ENCODE measurements at places on chromosomes 6 and 20.
A peak's percentile ranks its signal among the peaks of the same experiment; 100 is the strongest.

DNA sequence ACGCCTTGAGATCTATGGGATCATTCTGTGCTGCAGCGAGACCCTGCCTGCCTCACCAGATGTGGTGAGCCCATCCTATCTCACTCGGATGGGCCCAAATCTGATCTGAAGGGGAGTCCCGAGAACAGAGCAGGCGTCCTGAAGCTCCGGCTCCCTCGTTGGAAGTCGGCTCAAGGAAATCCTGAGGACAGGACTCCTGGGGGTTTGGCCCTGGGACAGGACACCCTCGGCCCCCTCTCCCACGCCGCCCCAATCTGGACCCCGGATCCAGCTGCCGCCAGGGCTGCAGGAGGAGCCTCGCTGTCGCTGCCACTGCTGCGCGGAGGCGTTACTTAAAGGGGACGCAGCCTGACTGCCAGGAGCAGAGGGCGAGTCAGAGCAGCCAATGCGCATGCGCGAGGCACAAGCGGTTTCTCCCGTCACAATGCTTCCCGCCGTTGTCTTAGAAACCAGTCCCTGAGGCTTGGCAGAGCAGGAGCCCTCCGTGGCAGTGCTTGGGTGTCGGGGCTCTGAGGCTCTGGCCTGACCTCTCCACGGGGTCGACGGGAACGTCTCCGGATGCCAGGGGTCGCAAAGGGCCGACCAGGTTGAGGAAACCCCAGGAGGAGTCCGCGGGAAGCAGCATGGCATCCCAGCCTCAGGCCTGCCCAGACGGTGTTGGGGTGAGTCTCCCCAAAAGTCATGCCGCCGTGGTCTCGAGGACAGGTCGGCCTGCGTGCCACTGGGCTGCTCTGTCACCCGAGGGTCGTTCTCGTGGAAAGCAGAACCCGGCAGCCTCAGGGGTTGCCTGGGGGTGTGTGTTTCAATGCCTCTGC lies 1567.8 kb upstream of the DEFB115 start:
- DNase-seq: peak; percentile 17

GRCh38 chr6:124524491-124525200 lies 437.6 kb upstream of the RNF217 start:
- no peak for DNase-seq

GRCh38 chr6:2756241-2756640 lies 5.5 kb upstream of the MYLK4 start:
- no peak for DNase-seq

DNA sequence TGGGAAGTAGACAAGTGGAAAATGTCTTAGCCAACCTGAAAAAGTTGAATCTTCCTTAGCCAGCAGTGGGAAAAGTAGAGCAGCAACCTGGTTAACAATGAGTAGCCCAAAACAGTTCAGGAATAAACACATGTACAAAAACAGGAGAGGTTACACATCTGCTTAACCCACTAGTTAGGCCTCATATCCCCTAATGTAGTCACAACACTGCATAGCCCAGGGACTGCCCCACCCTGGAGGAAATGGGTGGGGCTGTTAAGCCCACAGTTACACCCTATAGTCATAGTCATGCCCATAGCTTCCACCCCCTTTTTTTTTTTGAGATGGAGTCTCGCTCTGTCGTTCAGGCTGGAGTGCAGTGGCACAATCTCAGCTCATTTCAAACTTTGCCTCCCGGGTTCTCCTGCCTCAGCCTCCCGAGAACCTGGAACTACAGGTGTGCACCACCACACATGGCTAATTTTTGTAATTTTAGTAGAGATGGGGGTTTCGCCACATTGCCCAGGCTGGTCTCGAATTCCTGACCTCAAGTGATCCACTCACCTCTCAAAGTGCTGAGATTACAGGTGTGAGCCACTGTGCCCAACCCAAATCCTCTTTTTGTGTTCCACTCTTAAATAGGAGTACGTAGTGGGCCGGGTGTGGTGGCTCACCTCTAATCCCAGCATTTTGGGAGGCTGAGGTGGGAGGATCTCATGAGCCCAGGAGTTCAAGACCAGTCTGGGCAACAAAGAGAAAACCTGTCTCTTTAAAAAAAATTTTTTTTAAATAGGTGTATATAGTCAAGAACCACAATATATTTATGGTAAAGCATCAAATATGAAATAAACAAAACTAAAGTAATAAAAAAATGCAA lies 24.5 kb downstream of the ILRUN start:
- peak; percentile 51 for DNase-seq

GRCh38 chr6:36626636-36627035 lies 32.5 kb downstream of the SRSF3 start:
- no peak for DNase-seq

DNA sequence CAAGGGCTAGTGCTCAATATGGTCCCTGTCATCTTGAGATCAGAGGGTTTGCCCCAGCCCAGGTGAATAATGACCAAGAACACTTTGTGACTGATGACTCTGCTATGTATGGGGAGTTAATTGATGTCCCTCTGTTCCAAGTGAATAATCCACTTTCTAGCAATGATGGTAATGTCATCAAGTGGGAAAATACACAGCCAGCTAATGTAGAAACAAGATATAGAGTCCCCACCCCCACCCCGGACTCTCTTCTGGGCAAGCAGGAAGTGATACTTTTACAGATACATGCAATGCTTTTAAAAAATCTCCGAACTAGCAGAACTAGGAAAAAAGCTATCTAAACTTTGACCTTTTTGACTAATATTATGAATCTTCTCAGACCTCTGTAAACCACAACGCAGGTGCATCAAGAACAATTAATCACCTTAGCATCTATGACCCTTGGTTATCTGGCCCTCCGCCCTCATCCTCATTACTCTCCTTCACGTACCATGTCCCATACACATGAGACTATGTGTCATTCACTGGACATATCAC lies 30.5 kb downstream of the CNR1 start:
- no peak for DNase-seq

GRCh38 chr20:49276161-49276960 lies 1.5 kb downstream of the ZNFX1 start:
- DNase-seq: no peak

DNA sequence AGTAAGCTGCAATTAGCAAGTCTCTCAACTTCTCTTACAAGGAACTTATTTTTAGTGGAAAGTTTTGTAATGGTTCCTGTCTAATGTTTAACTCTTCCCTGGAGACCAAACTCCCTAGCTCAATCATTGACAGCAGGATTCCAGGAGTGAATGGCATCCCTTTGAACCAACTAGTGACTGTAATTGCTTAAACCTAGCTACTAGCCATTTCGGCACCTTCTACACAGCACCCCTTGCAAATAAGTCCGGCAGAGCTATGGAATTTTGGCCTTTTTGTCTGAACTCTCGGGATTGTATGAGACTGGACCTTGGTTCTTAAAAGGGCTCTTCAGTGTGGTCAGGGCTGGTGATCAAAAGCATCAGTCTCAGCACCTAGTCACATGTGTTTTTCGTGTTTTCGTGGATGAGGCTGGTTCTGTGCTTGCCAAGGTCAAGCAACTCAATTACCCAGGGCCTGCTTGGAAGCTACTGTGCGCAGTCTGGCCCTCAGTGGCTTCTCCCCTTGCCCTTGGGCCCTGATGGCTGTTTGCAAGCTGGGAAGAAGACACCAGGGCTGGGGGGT lies 135.3 kb upstream of the NEDD9 start:
- no peak for DNase-seq

DNA sequence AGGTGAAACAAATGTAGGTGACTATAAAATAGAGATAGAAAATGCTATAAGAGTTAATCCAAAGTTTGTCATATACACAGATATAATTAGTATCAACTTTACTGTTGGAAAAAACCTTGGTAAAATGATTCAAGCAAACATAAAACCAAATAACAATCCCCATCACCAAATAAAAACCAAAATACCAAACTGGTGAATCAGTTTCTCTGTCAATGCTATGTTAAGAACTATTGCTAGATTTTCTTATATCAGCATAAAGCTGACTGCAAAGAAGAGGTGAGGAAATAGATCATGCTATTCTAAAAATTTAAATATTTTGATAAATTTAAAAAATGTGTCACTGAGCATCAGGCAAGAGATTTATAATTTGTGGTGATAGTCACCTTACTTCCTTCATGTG lies 658.4 kb downstream of the PHF3 start:
- no peak for DNase-seq

DNA sequence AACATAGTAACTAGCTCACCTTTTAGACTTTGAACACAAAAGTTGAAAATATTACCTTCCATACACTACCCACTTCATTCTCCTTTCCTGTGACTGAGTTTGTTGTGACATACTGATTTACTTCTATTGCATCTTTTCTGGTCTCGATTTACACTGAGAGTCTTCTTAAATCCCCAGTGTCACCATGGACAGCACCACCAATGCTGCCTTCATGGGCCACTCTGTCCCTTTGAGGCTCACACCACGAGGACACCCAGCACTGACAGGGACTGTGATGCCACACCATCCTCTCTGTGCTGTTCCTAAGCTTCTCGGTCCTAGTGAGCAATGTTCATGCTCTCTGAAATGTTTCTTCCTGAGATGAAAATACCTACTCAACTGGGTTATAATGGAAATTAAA lies 337.1 kb upstream of the IRAK1BP1 start:
- no peak for DNase-seq

DNA sequence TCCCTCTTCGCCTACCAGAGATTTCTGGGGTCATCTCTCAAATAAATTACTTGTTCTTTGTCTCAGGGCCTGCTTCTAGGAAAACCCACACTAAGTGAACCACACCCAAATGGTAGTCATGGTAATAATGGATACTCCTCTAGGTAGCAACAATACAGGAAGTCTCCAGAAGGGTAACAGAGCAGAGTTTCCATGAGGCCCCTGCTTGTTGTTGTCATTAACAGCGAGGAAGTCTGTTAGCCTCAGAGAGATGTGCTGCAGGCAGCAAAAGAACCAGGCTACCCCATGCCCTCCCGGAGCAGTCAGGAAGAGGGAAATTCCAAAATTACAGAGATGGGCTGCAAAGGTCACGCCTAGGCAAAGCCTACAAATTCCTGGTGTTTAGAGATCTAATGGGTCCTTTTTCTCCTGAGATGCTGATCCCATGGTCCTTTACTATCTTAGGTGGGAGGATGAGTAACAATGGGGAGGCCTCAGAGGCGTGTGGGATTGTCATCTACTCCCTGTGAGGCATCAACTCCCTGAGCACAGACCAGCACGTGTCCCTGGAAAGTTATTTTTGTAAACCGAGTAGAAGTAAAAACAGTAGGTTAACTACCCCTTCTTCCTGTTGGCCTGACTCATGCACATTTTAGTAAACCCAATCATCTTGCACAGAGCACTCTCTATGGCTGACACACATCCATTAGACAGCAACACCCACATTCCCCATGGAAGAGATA lies 10.1 kb downstream of the ISM1 start:
- no peak for DNase-seq

- DNase-seq: no peak
Measured at GRCh38 chr6:99189823-99190721, 159.4 kb downstream of the FAXC start.

GRCh38 chr6:85285934-85286333 lies 163.9 kb upstream of the NT5E start:
- DNase-seq: no peak

DNA sequence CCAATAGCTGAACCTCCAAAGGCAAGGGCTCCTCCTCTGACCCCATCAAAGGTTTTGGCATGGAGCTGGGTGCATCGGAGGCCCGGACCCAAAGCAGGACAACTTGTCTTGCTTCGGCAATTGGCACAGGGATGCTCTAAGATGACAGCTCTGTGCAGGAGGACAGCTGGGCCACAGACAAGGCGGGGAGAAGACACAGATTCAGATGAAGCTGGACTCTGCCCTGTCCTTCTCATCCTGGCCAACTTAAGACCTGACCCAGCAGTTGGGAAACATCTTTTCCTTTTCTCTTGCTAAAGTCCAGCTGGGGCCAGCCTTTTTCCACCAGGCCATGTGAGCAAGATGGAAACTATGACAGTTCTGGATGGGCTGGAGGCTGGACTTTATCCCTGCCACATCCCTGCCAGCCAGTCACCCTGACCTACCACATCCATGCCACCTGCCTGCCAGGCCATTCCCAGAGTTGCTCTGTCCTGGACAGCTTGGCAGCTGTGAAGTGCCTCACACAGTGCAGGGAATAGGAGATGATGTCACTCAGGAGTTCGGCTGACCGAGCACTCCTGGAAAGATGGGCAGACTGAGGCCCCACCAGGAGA lies 12.7 kb upstream of the PSMF1 start:
- DNase-seq: no peak

GRCh38 chr20:16588241-16588640 lies 15.0 kb upstream of the KIF16B start:
- DNase-seq: no peak

DNA sequence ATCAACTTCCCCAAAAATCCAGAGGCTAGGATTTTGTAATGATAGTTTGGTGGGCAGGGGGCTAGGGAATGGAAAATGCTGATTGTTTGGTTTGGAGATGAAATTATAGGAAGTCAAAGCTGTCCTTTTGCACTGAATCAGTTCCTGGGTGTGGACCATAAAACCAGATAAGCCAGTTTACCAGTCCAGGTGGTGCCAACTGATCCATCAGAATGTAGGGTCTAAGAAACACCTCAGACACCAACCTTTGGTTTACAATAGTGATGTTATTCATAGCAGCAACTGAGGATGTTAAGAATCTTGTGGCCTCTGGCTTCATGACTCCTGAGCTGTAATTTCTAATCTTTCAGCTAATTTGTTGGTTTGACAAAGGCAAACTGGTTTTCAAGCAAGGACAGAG lies 496.6 kb upstream of the EPHA7 start:
- DNase-seq: no peak

- DNase-seq: no peak
Measured at GRCh38 chr20:60132162-60132826, 174.1 kb downstream of the CDH26 start.

GRCh38 chr6:33091957-33092356 lies 16.2 kb downstream of the HLA-DPB1 start:
- peak; percentile 16 for DNase-seq

- no peak for DNase-seq
Measured at GRCh38 chr20:61049684-61050083, 202.4 kb upstream of the CDH4 start.

DNA sequence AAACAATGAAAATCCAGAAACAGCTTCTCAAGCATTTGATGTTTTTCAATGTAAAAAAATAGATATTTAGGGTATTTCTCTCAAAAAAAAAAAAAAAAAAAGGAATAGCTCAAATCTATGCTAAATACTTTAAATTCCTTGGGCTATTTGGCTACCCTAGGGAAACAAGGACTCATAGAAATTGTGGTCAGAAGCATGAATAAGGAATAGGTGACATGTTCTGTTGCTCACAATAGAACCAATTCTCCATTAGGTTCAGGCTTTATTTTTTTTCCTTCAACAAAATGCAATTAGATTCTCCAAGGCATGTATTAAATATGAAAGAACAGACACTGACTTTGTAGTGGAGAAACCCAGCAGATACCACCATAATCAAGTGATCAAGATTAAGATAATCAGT lies 904.3 kb upstream of the FLRT3 start:
- no peak for DNase-seq

GRCh38 chr6:124719913-124720312 lies 242.3 kb upstream of the RNF217 start:
- no peak for DNase-seq

- peak; percentile 4 for DNase-seq
Measured at GRCh38 chr6:5174244-5174643, 86.5 kb downstream of the LYRM4 start.

GRCh38 chr20:44073011-44073674 lies 113.8 kb downstream of the JPH2 start:
- DNase-seq: no peak

- DNase-seq: no peak
Measured at GRCh38 chr6:169489563-169490245, 212.1 kb downstream of the WDR27 start.

All from stimulated activated CD8-positive, alpha-beta memory T cell treated with anti-CD3 and anti-CD28 coated beads, Interleukin-15, amount 100 ng/mL, for 4 hours (primary cell).